Stimulated activated CD4-positive, alpha-beta T cell treated with anti-CD3 and anti-CD28 coated beads, Interleukin-4, amount 100 ng/mL, for 4 hours (primary cell): ENCODE measurements at places on chromosomes 5 and 9.

DNA sequence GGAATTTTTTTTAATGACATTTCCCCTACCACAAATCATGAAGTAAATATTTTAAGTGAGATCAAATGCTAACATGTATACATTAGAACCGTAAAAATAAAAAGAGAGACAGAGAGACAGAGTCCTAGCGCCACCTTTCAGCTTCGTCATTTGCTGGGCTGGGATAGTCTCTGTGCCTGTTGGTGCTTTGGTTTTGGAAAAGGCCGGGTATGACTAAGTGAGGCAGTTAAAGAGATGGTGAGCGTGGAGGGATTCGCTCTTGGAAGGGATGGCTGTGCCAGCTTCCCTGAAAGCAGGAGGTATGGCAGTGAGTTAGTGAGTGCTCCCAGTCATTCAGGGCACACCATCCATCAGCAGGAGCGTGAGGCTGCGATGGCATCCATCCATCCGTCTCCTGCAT, 729.6 kb upstream of the WWC1 start:
- DNase-seq, result no peak

- DNase-seq, result no peak
Measured at GRCh38 chr5:1202026-1202797, 817 bp downstream of the SLC6A19 start.

- DNase-seq, result no peak
Measured at GRCh38 chr5:103333376-103333775, 74.8 kb downstream of the MACIR start.

DNA sequence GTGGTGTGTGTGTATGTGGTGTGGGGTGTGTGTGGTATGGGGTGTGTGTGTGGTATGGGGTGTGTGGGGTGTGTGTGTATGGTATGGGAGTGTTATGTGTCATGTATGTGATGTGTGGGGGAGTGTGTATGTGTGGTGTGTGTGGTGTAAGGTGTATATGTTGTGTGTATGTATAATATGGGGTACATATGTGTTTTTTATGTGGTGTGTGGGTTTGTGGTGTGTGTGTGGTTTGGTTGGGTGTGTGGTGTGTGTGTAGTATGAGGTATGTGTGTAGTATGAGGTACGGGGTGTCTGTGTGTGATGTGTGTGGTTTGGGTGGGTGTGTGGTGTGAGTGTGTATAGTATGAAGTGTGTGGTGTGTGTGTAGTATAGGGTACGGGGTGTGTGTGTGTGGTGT, 11.4 kb downstream of the ECSCR start:
- no peak for DNase-seq

- no peak for DNase-seq
Measured at GRCh38 chr5:137071526-137071925, 427.6 kb downstream of the SPOCK1 start.

DNA sequence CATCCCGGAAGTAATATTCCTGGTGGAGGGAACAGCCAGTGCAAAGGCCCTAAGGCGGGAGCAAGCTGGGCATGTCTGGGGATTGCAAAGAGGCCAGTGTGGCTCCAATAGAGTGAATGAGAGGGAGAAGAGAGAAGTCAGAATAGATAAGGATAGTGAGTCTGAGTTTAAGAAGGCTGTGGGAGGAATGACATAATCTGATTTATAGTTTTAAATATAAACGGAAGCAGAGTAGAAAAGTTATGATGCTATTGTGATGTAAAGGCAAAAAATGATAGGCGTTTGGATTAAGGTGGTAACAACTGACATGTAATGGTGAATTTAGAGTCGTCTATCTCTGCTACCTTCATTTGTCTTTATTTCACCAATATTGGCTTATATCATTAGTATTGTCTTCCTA, 351.0 kb downstream of the ARRDC3 start:
- DNase-seq, result no peak

- no peak for DNase-seq
Measured at GRCh38 chr9:70566066-70566465, 151.6 kb upstream of the KLF9 start.

DNA sequence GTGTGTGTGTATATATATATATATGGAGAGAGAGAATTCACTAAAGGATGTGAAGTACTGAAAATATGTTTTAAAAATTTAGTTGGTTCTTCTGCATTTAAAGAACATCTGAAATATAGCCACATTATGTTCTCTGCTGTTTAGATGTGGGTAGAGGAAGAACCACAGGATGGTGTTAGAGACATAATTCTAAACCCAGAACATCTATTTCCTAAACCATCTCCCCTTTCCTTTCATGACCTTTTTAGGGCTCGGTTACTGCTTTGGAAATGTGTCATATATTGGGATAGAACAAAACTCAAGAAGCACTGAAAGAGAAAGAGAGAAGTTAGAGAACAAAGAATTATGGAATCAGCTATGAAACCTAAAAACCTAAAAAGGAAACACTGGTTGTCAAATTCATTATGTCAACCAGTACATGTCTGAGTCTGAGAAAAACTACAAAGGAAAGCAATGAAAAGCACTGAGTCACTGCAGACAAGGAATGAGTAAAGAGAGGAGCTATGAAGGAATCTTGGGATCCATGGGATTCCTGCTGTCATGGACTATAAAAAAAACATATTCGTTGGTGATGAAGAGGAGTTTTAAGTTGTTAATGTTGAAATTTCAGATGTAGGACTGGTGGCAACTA, 28.4 kb downstream of the SLC12A2 start:
- DNase-seq, result no peak

DNA sequence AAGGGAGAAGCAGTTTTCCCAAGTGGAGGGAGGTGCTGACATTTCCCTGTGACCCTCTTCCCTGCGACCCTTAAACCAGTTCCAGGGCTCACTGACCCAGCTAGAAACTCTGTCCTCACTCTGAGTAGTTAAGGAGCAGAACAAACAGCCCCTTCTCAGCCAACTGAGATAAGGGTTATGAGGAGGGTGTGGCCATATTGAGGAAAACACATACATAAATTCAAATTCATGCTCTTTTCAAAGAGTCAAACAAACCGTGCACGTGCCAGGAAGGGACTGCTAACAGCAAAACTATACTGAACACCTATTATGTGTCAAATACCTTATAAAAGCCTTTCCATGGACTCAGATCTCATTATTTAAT, 4.9 kb upstream of the AKNA start:
- DNase-seq, result no peak

GRCh38 chr9:34546102-34546833, 23.5 kb upstream of the ENHO start:
- no peak for DNase-seq

- DNase-seq, result no peak
Measured at GRCh38 chr5:51095486-51095885, 287.8 kb upstream of the ISL1 start.

- DNase-seq, result no peak
Measured at GRCh38 chr5:159010661-159011442, 88.9 kb downstream of the EBF1 start.

GRCh38 chr5:158451993-158452672, 593.2 kb upstream of the CLINT1 start:
- no peak for DNase-seq

DNA sequence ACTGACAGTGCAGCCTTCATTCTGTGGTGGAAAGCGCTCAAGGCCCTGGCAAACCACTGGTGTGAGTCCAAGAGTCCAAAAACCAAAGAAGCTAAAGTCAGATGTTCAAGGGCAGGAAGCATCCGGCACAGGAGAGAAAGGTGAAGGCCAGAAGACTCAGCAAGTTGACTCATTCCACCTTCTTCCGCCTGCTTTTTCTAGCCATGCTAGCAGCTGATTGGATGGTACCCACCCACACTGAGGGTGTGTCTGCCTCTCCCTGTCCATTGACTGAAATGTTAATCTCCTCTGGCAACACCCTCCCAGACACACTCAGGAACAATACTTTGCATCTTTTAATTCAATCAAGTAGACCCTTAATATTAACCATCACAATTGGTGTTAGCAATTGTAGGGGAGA, 296.1 kb downstream of the NDUFS4 start:
- no peak for DNase-seq

DNA sequence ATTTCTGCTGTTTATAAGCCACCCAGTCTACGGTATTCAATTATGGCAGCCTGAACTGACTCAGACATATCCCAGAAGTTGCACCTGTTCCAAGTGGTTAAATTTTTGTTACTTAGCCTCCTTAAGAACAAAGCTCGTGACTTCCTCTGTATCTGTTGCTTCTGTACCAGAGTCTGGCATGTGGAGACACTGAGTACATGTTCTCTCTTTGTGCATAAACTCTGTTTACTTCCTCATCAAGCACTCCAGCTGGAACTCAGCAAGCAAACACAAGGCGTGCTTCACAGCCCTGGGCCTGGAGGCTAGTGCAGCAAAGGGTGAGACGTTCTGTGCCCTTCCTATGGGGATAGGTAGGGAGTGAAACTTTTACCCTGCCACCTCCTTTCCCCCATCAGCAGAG, 19.0 kb downstream of the C9orf152 start:
- DNase-seq, result no peak

- no peak for DNase-seq
Measured at GRCh38 chr9:110157823-110158664, 49.9 kb downstream of the C9orf152 start.

DNA sequence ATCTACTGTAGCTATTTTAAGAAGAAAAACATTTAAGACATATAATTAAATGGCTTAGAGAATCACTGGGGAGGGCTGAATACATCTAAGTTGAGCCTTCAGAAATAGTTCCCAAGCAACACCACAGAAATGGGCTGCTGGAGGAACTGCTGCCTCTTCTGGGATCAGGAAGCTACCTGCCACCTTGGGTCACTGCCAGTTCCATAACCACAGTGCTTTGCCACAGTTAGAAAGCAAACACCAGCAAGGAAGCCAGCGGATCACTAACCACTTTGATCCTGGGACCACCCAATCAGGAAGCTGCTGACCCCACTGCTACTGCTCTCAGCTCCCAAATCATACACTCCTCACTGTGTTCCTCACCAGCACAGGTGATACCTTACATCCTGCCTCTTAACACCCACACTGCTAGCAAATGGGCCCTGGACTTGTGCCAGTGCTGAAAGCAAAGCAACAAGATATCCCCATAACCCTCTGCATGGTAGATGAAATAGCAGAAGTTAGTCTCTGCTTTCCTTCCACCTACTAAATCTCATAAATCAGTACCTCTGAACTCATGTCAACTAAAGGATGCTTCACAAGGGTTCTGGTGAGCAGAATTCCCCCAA, 346.9 kb downstream of the DEPDC1B start:
- DNase-seq, result no peak

DNA sequence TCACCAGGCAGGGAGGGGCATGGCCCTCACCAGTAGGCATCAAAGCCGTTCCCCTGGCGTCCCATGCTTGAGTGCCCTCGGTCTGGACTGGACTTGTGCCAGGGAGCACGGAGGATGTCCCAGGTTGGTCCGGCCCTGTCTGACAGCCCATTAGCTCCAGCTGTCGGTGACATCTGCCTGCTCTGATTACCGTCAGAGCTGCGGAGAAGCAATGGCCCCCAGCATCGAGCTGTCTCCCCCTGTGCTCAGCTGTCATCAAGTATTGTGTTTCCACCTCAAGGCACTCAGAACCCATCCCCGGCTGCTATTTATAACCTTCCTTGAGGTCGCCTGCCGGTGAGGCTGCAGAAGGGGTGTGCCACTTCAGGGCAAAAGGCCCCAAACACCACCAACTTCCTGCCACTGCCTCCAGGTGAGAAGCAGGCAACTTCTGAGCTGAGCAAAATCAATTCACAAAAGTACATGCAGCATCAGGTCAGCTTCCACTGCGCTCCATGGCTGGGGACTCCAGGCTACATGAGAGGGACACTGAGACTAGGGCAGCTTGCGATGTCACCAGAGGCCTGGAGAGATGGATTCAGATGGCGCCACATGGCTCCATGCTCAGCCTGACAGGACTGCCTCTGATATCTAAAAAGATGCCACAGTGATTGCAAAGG, 142.7 kb downstream of the C5orf15 start:
- DNase-seq, result no peak

- DNase-seq, result no peak
Measured at GRCh38 chr9:23543419-23543818, 282.6 kb downstream of the ELAVL2 start.

DNA sequence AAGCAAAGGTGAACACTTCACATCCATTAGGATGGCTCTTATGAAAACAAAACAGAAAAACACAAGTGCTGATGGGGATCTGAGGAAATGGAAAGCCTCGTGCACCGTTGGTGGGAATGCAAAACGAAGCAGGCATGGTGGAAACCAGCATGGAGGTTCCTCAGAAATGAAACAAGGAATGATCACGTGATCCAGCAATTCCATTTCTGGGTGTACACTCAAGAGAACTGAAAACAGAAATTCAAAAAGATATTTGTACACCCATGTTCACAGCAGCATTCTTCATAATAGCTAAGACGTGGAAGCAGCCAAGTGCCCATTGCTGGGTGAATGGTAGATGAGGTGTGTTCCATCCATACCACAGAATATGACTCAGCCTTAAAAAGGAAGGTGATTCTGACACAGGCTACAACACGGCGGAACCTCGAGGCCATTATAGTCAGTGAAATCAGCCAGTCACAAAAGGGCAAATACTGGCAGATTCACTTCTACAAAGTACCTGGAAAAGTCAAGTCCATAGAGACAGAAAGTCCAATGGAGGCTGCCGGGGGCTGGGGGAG, 87.2 kb upstream of the RAPGEF1 start:
- DNase-seq, result no peak

DNA sequence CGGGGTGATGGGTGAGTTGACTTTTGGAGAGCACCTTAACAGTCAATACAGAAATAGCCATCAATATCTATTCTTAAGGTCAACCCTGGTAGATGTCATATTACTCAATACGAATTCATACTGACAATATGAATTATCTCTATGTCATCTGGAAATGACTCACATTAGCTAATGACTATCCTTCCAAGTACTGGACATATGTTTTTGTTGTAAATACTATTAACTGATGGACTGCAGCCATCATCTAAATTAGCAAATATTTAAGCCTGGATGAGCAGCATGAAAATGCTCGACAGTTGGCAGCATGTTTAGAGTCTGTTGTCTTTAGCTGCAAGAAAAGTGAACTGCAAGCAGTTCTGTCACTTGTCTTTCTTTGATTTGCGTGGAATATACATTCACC, 19.6 kb upstream of the ISOC1 start:
- no peak for DNase-seq

DNA sequence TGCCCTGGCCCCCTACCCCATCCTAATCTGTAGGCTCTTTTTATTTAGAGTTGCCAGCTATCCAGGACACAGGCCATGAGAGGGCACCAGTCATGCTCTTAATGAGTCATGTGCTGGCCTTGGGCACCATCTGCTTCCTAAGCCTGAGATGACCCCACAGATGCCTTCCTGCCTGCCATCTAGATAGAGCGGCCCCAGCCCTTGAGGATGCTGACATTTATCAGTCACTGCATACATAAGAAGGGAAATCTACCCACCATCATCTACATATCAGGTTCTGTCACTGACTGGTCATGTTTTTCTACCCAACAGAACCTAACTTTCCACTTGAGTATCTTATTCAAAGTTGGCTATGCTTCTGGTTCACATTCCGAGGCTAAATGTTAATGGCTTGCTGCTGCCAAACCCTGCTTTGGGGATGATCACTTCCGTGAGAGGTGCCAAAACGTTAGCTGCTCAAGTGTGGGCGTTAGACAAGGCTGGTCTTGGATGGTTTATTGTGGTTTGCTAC, 49.9 kb upstream of the TTC23L start:
- no peak for DNase-seq
